ENCODE measurements at places on chromosomes 12 and 14.

DNA sequence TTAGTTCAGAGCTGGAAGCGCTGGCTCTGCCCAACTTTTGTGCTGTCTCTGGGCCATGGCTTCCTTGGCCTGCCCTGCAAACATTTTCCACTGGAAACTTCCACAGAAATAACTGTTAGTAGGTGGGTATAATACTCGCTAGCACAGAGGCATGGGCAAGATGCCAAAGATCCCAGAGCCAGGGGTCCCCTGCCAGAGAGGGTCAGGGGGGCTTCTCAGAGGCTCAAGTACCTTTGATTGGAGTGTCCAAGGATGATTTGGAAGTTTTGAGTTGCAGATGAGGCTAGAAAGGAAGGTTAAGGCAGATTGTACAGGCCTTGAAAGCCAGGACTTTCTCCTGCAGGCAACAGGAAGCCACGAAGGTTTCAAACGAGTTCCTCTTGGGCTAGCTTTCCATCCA, 187.6 kb downstream of the DICER1 start:
- no peak for DNase-seq

GRCh38 chr12:1474574-1475153, 119.7 kb downstream of the FBXL14 start:
- no peak for DNase-seq

DNA sequence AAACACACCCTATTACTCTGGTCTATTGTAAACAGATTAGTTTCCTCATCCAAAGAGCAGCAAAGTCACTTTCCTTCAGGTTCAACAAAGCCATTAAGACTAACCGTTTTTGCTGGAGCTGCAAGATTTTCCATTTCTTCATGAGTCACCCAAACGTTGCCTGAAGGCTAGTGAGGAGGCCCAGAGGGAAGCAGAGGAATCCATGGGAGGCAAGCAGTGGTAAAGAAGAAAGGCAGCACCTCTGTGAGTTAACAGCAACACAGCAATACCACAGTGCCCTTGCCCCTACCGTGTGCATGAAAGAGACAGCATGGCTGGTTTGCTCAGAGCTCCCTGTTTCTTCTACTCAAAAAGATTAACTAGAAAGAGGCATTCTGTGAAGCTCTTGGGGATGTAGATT, 206.3 kb downstream of the ACSS3 start:
- no peak for DNase-seq

- DNase-seq, result no peak
These were observed 35.9 kb upstream of the CEP83 start for GRCh38 chr12:94495445-94496115.

GRCh38 chr12:82326905-82327503, 31.2 kb downstream of the CCDC59 start:
- DNase-seq, result no peak

DNA sequence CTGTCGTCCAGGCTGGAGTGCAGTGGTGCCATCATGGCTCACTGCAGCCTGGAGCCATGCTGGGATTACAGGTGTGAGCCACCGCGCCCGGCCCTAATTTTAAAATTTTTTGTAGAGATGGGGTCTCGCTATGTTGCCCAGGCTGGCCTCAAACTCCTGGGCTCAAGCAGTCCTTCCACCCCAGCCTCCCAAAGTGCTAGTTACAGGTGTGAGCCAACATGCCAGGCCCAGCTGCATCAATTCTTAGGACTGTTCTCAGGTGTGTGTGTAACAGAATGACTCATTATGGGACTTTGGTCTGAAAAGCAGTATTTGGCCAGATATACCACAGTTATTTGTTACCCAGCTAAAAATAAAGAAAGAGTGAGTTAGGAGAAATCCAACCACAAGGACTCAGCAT, 17.4 kb downstream of the LETMD1 start:
- no peak for DNase-seq

DNA sequence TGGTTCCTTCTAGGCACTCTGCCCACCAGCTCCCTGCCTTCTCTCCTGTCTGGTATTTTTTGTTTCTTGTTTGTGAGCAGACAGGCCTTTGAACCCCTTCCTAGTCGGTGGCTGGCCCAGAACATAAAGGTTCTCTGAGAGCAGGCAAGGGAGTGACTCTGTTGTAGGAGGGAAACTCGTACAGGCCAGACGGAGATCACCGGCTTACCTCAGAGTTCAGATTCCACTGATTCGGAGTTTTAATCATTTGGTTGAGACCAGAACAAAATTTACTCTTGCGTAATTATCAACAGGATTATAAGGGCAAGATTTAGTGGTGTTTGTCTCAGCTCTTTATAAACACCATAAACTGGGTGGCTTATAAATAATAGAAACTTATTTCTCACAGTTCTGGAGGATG, 128.3 kb downstream of the PLXNC1 start:
- DNase-seq, result no peak

DNA sequence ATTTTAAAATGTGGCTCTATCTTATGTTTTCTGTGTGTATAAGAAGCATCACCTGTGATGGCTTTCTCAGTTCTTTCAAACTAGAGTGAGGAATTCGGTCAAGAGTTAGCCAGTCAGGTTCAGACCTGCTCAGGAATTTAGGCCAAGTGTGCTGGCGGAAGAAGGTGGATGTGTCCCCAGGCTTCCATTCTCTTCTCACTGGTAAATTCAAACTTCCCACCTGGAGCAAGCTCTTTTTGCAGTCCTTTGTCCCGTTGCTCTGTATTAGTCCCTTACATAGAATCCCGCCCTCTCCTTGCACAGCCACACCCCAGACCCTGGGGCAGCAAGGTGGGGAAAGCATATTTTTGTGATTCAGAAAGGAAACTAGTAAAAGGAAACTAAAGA, 124.7 kb upstream of the PWP1 start:
- no peak for DNase-seq

DNA sequence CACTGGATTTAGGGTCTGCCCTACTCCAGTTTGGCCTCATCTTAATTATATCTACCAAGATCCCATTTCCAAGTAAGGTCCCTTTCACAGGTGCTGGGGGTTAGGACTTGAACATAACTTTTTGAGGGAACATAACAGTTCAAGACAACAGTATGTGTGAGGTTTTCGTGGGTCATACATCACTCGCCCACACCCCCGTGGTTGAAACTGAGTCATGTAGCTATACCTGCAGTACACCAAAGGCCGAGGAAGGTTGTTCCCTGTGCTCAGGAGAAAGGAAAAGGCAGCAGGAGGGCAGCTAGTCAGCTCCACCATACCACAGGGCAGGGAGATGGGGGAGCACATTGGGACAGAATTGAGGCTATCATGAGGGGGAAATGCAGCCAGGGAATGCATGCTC, 167.0 kb downstream of the PPM1H start:
- no peak for DNase-seq

- DNase-seq, result no peak
These were observed 42.9 kb downstream of the FLRT2 start for GRCh38 chr14:85572845-85573244.

DNA sequence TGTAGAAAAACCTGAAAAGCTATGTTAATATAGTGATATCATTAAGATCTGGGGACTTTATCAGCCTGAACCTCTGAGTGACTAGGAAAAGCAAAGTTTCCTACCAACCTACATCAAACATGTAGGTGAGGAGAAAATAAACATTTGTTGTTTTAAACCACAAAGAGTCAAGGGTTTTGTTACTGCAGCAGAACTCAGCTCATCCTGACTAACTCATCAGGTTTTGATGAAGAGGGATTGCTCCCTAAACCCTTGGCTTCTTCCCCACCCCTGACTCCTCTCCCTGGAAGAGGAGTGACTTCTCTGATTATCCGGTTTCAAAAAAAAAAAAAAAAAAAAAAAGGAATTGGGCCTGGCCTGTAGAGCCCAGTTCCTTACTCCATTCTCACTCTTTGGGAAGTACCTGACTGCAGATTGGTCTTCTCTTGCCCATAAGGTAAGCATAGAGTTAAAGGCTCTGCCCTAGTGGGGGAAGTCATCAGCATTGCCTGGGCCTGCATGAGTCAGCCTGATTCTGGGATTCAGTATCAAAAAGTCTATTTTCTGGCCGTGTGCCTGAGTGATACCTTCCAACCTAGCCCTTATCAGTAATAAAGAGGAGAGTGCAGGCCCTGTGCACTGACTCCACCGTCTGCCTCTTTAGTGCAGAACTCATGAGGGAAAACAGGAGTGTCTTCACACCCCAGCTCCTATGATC, 16.9 kb downstream of the BDKRB1 start:
- DNase-seq, result no peak

- no peak for DNase-seq
These were observed 158.6 kb upstream of the ALG10B start for GRCh38 chr12:38157933-38158401.

- DNase-seq, result no peak
These were observed 16.2 kb upstream of the TCL1A start for GRCh38 chr14:95730126-95730525.

DNA sequence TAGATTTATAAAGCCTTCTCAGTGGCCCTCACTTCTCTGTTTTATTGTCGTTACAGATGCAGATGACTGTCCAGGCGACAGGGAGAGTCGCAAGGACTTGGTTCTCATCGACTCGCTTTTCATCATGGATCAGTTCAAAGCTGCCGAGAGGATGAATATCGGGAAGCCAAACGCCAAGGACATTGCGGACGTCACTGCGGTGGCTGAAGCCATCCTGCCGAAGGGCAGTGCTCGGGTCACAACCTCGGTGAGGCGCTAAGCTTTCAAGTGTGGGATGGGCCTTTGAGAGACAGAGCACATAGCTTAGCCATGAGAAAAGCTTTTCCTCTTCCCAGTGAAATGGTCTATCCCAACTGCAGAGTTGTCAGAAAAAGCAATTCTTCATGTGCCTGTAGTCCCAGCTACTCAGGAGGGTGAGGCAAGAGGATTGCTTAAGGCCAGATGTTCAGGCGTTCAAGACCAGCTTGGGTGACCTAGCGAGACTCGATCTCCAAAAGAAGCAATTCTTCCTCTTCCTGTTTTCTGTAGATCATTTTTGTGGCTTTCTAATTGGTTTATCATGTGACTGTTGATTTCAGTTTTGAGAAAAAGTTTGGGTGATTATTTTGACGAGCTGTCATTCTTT, 56.4 kb downstream of the EP400 start:
- no peak for DNase-seq

DNA sequence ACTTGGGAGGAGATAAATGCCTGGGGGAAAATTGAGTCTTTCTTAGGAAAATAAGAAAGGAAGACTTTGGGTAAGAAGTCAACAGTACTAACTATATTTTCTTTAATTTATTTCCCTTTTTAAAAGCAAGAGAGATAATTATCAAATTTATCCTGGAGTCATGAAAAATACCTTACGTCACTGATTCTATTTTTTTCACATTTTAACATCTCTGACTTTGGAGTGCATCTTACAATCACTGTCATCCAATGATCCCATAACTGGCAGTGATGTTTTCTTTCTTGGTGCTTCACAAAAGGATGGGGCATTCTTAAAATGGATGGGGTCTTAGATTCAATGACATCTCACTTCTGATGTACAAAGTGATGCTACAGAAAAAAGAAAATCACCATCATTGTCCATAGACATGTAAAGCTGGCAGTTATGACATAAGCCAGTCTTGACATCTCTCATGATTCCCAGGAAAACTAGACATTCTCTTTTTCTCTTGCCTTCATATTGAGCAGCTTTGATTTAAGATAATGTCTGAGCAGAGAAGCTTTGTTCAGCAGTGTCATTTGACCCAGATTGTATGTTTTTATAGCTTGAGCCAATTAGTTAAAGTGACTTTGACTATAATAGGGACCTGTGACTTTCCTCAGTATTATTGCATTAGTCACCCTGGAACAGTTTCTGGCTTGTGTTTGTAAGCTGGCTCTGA, 236.2 kb downstream of the EGLN3 start:
- no peak for DNase-seq

- DNase-seq, result no peak
These were observed 105.9 kb downstream of the PRMT8 start for GRCh38 chr12:3596703-3597415.

- no peak for DNase-seq
These were observed 19.6 kb downstream of the FGD6 start for GRCh38 chr12:95197636-95198035.

DNA sequence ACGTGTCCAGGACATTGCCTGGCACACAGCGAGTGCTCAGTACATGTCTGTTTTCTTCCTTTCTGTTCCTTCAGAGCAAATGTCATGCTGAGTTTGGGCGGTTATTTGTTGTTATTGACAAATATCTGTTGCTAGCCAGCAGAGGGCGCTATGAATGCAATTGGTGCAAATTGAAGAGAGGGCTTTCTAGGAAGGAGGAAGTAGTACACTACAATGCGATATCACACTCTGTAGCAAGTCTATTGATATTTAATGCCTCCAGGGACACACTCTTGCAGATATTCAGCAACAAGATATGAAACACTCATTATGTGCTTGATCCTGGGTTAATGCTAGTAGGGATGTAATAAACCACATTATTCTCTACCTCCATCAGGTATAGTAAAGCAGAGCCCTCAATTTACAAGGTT, 267.3 kb upstream of the SRRM4 start:
- peak; percentile 18 for DNase-seq

- DNase-seq, result no peak
These were observed 27.7 kb downstream of the PPP1R13B start for GRCh38 chr14:103819503-103820307.

DNA sequence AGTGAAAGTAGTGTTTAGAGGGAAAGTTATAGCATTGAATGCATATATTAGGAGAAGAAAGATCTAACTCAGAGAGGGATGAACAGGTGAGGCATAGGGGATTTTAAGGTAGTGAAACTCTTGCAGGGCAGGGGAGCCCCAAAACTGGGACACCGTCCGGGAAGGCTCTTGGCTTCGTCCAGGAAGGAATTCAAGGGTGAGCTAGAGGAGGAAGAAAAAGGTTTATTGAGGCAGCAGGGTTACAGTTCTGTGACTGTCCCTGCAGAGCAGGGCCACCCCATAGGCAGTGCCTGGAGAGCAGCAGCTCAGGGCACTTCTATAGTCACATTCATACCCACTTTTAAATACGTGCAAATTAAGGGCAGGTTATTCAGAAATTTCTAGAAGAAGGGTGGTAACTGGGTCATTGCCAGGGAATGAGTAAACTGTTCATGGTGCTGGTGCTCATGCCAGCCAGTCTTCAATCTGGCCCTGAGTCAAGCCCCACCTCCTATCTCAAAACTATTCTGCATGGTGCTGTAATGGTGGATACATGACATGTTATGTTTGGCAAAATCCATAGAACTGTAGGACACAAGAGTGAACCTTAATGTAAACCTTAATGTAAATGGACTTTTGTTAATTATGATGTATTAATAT, 1.2 kb upstream of the OAS1 start:
- DNase-seq, result no peak

GRCh38 chr12:33432992-33433391, 6.6 kb downstream of the SYT10 start:
- no peak for DNase-seq

- no peak for DNase-seq
These were observed 180.5 kb downstream of the PRKCH start for GRCh38 chr14:61501714-61502458.

- DNase-seq, result no peak
These were observed 366.6 kb downstream of the EMP1 start for GRCh38 chr12:13562915-13563742.

- DNase-seq, result no peak
These were observed 259.1 kb downstream of the PCNX1 start for GRCh38 chr14:71166180-71166837.

DNA sequence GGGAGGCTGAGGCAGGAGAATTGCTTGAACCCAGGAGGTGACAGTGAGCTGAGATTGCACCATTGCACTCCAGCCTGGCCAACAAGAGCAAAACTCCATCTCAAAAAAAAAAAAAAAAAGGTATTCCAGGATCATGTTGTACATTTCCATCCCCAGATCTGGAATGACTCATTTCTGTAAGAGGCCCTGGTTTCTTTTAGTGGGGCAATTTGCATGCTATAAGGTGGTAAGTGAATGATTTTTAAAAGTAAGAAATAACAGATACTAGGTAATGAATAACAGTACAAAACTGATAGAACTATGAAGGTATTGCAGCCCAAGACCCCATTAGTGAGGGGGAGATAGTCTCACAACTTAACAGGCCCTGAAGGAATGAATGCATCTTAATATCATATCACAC, 17.7 kb upstream of the ADCK1 start:
- no peak for DNase-seq

Measured in GM18507 (cell line).